ENCODE measurements at places on chromosomes 12 and 14.

DNA sequence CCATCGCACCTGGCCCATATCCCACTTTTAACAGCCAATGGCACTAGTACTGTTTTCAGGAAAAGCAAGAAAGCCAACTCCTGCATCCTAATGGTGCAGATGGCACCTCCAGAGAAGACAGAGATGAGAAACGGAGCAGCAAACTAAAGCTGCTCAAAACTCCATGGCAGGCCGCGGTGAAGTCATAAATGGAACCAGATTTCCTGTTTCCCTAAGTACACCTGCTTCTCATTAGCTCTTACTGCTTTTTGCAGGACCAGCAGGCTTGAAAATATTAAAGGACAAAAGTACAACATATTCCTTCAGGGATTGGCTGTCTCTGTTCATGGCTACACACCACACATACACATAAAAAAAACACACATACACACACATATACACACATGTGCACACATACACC, 36.7 kb upstream of the LGALS3 start:
- no peak for DNase-seq

GRCh38 chr12:47547077-47547476, 158.8 kb downstream of the RPAP3 start:
- no peak for DNase-seq

DNA sequence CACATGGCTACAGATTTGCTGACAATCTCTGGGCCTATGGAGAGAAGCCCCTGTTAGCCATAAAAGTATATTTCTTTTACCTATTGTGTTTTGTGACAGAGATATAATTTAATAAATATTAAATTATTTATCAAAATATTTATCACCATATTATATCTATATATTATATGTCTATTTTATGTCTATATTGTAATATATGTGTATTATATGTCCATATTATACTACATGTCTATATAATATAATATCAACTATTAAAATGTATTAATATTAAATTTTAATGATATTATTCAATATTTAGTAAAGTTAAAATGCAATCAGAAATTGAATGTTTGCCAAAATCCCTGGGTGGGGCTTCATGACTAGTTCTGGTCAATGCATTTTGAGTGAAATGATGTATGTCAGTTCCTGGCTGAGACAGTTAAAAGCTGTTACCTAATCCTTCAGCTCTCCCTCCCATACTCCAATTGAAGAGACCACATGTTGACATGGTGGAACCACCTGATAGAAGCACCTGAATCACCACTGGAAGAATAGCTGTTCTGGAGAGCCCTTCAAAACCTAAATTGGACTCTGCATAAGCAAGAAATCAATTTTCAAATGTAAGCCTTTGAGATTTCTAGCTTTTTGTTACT, 357.3 kb upstream of the DDHD1 start:
- DNase-seq, result no peak

DNA sequence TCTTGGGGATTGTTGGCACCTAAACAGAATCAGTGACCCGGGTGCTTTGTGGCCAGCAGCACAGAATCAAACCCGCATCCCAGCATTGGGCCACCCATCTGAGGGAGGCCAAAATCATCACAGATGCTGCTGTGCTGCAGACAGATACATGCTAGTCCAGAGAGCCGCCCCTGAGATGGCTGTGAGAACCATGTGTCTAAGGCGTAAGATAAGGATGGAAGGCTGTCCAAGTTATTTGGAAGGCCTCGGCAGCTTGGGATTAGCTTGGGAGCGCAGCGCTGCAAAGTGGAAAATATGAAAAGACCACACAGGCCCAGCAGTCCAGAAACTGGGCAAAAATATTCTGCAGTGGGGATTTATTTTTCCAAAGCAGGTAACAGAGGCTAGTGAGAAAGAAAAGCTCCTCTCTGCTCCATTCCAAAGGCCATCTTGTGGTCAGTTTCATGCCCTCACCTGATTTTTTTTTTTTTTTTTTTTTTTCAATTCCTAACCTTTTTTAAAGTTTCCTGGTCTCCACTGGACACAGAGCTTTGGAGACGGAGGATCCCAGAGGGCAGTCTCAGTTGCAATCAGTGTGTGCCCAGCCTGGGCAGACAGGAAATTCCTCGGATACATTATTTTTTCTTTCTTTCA, 178.9 kb upstream of the BCL2L14 start:
- DNase-seq, result no peak

- DNase-seq, result peak; percentile 75
Measured at GRCh38 chr12:24902511-24903328, 46.2 kb downstream of the BCAT1 start.

DNA sequence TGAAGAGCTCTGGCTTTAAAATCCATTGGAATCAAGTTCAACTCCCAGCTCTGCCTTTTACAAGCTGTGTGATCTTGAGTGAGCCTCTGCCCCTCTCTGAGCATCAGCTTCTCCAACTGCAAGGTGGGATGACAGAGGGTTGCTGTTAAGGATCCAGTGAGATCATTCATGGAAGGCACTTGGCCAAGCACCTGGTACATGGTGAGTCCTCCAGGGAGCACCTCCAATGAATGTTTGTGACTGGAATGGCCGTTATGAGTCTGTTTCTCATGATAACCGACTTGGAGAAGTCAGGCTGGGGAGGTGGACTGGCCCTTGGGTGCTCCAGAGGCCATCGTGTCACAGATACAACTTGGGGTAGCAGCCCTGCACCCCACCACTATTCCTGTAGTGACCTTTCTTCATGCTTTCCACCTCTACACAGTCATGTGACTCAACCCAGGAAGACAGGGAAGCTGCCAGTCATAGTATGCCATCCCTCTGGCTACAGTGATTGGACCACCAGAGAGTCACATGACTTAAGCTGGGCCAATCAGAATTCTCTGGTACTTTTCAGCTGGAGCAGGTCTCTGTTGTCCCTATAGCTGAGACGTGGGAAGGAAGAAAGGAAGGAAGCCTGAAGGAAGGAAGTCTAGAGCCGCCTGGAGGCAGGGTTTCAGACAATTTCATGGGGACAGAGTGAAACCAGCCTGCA, 146.5 kb upstream of the MYL2 start:
- DNase-seq, result no peak

- DNase-seq, result no peak
Measured at GRCh38 chr12:4471256-4471655, 25.6 kb upstream of the FGF6 start.

GRCh38 chr12:18723752-18724151, 14.1 kb downstream of the PLCZ1 start:
- DNase-seq, result no peak

- no peak for DNase-seq
Measured at GRCh38 chr14:67863223-67863622, 43.6 kb downstream of the RAD51B start.

DNA sequence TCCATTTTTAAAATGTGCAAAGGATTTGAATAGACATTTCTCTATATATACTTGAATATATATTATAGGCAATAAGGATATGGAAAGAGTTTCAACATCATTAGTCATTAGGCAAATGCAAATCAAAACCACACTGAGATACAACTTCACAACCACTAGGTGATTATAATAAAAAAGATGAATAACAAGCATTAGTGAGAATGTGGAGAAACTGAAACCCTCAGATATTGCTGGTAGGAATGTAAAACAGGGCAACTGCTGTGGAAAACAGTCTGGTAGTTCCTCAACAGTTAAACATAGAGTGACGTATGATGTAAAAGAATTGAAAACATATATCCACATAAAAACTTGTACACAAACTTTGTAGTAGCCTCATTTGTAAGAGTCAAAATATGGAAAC, 11.7 kb upstream of the BATF start:
- DNase-seq, result no peak

DNA sequence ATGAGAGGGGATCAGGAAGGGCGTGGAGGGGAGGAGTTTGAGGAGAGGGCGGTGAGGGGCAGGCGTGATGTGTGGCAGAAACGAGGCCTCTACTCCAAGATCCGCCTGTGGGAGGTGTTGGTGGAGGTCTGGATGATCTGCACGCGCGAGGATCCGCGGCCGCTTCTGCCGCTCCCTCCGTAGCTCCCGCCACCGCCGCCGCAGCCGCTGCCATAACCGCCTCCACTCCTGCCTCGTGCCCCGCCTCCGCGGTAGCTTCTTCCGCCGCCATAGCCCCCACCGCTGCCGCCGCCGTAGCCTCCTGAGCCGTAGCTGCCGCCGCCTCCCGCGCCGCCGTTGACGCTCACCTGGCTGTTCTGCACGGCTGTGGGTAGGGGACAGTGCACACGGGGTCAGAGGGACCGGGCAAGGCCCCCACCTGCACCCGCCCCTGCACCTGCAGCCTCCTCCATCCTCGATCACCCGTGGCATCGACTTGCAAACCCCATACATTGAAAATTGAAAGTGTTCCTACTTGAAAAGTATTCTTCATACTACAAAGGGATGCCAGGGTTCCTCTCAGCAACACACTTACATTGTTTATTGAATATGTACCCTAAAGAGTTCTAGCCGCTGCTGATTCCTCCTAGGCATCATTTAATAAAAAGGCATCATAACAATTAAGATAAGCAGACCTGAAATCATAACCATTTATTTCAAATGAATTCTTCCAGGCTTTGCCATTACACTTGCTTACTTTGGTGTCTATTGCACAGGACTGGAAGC, 11.1 kb upstream of the KRT1 start:
- DNase-seq, result peak; percentile 55
